ENCODE measurements at places on chromosomes 5 and 9.

- DNase-seq = peak; percentile 80
These were observed 5.5 kb downstream of the NSMF start for GRCh38 chr9:137453643-137454081.

DNA sequence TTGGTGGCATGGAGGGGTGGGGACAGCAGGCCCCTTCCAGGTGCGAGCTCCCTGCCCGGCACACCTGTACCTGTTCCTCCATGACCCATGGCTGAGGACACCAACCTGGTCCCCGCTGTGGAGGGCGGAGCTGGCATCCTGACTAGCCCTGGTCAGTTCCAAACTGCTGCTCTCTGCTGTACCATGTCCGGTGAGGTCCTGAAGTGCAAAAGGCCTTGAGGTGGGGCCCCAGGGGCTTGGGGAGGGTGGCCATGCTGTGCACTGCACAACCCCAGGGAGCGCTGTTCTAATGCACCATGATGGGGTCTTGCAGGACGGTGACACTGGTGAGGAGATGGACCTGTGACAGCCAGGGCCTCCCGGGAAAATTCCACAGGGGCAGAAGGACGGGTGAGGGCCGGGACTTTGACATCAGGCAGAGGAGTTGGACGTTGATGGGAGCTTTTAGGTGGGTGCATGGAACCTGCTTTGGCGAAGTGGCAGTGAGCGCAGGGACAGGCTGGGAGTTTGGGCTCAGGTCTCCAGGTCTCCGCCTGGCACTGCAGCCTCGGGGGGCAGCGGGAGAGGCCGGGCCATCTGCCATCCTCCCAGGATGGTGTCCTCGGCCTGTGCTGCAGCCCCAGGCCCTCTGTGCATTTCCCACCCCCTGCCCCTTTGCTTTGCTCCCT is 38.9 kb downstream of the COL5A1 start:
- DNase-seq = no peak

- DNase-seq = no peak
These were observed 257.2 kb downstream of the KIF4B start for GRCh38 chr5:155270725-155271124.

DNA sequence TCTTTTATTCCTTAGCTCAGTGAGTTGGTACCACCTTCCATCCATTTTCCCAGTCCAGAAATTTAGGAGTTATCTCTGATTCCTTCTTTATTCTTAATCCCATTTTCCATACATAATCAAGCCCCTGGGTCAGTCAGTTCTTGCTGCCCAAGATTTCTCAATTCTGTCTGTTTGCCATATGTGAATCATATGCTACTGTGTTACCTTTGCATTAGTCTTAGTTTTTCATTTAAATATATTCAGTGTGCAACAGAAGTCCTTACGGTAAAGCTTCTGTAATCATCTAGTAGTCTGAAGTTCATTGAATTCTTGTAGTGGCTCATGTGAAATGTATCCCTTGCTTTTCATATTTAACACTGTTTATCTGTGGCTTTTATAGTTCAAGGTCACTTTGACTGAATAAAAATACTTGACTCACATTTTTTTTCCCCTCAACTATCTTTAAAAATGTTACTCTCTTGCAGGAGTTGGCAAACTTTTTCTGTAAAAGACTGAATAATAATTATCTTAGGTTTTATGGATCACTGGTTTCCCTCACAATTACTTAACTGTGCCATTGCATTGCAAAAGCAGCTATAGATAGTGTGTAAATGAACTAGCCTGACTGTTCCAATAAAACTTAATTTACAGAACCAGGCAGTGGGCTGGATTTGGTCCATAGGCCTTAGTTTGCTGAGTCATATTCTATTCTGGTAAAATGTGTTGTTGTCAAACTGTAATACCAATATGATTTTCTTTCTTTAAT is 6.9 kb downstream of the KIAA1958 start:
- no peak for DNase-seq

- no peak for DNase-seq
These were observed 271.1 kb upstream of the MVB12B start for GRCh38 chr9:126055381-126055985.

- no peak for DNase-seq
These were observed 14.2 kb downstream of the HSPA4 start for GRCh38 chr5:133066045-133066444.

GRCh38 chr5:107919361-107919760 is 248.6 kb upstream of the EFNA5 start:
- no peak for DNase-seq
